Naive thymus-derived CD8-positive, alpha-beta T cell (primary cell): ENCODE measurements at places on chromosomes 6 and 20.

DNA sequence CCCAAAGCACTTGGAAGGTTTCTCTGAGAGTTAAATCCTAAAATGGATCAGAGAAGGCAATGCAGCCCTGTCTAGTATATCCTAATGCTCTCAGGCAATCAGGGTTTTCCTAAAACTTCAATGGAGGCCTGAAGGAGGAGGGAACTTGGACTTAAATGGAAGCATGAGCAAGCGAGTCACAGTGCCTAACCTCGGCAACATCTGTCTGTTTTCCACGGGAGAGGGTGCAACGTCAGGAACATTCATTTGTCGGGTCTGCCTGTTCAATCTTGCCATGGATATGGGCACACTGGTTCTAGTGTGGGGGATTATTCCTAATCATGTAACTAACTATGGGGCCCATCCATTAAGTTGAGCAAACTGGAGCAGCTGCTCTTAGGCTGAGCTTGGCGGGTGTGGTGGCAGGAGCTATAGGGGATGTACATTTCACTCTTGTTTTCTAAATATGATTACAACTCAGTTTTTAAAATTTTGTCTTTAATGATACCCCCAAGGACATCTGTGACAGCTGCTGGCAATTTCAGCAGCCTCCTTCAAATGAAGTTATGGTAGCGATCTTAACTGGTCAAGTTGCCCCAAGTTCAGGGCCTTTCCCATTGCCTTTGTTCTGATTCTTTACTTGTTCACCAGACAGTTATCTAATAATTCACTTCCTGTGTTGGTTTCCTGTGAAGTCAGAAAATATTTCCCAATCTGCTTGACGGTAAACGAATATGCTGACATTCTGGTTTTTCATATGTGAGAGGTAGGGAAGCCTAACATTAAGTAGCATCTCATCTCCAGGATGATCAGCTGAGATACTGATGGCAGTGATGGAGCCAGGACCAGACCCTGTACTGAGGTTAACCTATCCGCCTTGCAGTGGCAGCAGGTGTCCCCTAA is 21.6 kb downstream of the DSE start:
- no peak for DNase-seq

DNA sequence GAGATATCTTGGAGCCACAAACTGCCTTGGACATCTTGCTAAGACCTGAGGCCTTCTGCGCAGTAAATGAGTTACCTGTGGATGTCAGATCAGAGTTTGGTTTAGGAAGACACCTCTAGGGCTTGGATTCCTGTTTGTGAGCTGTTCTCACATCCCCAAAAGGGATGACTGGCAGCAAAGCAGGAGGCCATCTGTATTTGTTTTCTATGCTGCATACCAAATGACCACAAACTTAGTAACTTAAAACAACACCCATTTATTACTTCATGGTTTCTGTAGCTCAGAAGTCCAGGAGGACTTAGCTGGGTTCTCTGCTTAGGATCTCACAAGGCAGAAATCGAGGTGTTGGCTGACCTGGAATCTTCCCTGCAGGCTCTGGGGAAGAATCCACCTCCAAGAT is 116.7 kb downstream of the UNC5CL start:
- DNase-seq: no peak

DNA sequence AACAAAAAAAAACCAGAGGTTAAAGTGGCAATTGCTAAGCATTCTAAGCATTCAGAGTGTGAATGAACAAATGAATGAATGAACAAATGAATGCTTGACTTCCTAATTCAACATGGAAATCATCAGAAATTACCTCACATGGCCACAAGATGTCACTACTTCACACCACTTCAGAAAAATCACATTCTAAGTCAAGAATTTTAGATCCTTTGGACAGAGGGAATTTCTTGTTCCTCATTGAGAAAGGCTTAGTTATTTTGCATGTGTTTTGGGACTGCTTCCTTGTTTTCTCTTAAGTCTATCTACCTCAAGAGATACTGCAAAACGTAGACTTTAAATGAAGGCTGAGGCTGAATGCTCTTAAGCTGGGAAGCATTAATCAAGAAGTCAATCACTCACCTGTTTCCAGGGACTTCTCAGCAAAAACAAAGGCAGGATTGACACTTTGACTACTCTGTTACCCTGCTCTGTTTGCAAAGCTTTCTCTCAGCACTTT is 120.2 kb downstream of the MBOAT1 start:
- DNase-seq: no peak

DNA sequence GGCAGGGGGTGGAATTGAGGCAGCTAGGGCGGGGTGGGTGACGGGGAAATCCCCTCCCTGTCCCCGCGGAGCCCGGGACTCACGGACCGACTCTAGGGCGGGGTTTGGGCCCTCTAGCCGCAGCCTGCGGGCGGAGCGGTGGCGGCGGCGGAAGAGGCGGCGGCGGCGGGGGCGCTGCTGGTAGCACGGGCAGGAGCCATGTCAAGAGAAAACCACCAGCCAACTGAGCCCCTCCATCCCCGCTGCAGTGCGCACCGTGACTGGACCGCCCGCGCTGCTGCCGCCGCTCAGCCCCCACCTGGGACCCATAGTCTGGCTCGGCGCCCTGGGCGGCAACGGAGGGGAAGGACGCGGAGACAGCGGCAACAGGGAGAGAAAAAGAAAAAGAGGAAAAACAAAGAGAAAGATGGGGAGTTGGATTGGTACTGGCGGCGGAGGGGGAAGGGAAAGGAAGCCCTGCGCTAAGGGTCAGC is 1.2 kb upstream of the C6orf62 start:
- peak; percentile 81 for DNase-seq

DNA sequence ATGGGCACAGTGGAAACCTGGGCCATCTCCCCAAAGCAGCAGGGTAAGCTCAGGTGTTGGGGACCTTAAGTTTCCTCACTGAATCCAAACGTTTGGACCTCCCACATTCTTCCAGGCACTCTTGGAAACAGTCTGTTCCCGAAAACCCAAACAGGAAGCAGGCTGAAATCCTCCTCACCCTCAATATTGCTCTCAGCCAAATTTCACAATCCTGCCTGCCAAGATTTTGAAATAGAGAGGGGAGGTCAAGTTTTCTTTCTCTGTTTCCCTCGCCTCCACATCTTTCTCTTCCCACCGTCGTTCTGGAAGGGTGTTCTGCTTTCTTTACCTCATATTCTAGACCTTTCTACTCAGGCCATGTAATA is 392.0 kb upstream of the SASH1 start:
- DNase-seq: no peak

DNA sequence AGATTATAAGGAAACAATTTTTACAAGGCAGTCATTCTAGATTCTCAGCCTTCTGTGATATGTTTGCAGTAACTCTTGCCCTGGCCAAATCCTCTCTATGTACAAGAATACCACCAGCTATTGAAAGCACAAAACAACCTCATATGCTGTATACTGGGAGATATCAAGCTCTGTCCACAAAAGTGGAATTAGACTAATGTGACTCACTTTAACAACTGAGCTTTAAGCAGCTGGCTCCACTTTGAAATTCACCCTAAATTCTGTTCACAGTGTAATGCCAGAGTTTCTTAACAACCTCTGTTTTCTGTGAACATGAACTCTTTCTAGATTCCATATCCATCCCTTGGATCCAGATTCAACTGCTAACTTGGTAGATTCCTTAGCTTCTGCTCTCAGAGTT is 47.6 kb downstream of the CHD6 start:
- DNase-seq: no peak

DNA sequence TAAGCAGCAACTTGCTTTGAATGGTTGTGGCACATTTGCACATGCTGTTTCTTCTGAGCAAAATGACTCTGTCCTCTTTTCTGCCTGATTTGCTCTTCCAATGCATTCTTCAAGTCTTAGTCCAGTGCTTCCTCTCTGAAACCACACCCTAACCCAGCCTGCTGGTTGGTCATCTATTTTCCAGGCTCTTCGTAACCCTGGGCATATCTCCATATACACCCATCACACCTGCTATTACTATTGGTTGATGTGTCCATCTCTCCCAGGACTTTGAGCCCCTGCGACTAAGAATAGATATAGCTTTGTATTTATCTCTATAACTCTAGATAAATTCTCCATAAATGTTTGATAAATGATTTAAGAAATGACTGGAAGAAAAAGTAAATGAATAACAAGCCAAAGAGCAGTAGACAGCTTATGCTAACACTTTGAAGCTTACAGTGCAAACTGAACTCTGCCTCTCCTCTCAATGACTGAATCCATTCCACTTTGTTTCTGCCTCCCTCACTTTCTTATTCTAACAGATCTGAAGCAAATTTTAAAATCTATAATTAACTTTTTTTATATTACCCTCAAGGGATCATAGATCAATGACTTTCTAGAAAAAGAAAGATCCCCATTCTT is 59.7 kb upstream of the NT5E start:
- no peak for DNase-seq

DNA sequence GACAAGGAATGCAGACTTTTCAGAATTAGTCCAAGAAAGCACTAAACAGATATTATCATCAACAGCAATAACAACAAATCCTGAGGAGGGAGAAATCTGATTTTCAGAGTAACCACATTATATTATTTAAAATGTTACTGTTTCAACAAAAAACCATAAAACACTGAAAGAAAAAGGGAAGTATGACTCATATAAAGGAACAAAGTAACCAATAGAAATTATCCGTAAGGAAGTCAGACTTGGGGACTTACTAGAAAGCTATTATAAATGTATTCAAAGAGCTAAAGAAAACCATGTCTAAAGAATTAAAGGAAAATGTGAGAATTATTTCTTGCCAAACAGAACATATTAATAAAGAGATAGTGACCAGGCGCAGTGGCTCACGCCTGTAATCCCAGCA is 98.1 kb downstream of the MYLK4 start:
- DNase-seq: no peak

DNA sequence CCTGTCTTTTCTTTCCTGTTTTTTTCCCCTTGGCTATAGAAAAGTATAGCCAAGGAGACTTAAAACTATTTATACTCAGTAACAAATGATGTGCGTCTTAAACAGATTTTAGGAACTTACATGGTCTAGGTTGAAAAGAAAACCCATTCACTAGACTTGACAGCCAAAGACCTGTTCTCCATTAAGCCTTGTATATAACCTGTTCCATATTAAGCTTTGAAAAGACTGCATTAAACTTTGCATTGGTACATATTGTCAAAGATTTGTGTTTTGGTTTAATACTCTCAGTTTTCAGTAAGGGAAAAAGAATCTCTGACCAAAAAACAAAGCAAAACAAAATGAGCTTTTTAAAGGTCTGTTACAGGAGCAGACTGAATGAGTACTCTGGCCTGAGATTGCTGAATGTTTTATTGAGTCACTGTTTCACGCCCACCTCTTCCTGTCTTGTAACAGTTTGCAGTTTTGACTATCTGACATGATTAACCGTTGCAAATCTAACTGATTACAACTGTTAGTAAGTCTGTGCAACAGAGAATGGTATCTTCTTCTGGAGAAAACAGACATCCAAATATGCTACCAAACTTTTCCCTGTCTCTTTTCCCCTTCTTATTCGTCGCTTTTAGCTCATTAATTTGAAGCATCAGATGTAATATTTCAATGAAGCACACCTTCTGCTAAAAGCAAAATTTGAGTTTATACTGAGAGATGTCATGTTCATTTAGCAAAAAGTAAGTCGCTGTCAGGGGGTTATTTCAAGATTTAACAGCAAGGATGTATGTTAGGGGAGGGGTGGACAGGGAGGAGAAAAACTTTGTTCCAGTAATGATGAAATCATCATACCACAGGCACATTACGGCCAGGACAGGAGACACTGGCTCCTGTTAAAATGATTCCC is 59.1 kb upstream of the SUPT3H start:
- no peak for DNase-seq

- DNase-seq: no peak
Observed at GRCh38 chr20:17543531-17544131, 12.5 kb upstream of the BFSP1 start.

DNA sequence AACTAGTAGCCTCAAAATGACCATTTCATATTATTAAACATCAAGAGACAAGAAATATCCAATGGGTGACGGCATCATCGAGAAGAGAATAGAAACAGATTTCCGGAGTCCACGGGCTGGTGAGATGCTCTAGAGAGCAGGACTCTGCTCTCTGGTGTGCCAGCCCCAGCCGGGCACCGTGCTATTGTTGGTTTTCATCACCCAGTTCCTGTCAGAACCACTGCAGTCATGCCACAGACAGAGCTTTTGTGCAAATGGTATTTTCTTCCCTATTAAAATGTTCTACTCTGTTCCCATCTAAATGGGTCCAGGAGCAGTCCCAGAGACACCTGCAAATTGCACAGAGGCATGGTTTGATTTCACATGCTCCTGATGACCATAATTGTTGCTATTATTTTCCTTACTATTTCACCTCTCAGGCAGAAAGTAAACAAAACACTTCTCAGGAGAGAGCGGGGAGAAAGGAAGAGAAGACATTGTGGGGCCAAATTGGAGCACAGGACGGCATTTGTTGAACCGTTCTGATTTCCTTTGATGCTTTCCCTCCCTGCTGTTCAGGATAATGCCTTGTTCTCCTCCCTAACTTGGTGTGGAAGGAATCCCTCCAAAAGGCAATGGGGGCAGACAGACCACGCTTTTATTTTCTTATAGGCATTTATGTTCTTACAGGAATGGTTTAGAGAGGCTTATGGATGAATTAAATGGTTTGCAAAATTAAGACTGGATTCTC is 11.4 kb upstream of the RAMACL start:
- DNase-seq: no peak

- no peak for DNase-seq
Observed at GRCh38 chr6:18585032-18585573, 198.0 kb downstream of the RNF144B start.

- DNase-seq: no peak
Observed at GRCh38 chr6:19167251-19167650, 669.9 kb upstream of the ID4 start.

GRCh38 chr6:25927756-25928216 is 2.7 kb downstream of the SLC17A2 start:
- no peak for DNase-seq

- DNase-seq: peak; percentile 11
Observed at GRCh38 chr20:59776059-59776603, 157.3 kb downstream of the SYCP2 start.

DNA sequence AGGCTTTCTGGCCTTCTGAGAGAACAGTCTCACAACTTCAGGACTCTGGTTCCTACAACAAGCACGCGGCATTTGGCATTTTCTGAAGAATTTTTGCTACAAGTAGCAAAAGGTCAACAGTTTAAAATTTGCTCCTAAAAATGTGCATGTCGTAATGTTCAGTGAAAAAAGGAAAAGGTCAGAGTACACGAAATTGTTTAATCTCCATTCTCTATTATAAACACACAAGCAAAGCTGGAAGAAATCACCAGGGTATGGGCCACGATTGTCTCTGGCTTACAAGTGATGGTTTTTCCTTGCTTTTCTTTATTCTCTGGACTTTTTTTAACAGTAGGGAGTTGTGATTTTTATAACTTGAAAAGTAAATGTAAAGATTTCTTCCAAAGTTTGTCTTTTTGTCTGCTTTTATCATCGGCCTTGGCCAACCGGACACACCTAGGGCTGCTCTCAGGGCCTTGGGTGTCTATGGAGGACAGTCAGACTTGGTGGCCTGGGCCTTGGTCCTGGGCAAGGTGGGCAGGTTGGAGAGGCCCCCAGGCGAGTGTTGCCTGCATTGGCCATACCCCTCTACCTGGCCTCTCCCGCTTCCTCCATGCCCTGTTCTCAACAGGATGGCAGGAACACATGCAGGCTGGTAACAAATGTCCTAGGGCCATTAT is 32.4 kb downstream of the PLEKHG1 start:
- DNase-seq: no peak
